ENCODE measurements at places on chromosomes 2 and 18. TPM values are rescaled to one million over a fixed set of nuclear protein-coding genes. Genes with fewer than 3 reads are reported as not detected.

DNA sequence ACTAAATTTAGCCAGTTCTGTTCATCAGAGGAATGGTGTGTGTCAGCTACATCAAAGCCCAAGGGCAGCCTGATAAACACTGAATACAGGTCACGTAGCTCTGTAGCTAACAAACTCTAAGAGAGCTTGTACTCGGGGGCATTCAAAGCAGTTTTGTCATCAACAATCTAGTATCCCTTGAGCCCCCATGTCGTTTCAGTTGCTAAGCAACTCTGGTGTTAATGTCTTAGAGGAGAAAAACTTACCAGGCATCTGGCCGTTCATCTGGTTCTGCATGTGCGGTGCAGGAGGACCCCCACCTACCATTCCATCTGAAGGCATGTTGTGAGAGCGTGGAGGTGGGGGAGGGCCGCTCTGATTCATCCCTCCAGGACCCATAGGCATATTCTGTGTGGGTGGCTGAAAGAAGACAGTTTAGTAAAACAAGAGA lies 33.1 kb downstream of the SS18 start:
- no peak for DNase-seq

DNA sequence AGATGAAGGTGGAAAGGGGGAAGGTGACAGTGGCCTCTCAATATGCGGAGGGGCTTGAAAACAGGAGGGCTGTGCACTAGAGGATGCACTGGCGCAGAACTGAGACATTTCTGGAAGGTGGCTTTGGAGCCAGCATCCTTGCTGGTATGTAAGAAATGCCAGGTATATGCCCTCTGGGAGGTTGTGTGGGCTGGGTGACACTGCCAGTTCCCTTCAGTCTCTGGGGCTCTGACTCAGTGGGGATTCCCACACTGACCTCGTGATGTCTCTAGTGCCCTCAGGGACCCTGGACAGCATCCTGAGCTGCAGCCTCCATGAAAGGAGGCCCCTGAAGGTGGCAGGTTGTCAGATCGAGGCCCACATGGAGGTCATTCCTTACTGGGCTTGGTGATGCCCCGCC lies 74.0 kb downstream of the AGAP1 start:
- no peak for DNase-seq

DNA sequence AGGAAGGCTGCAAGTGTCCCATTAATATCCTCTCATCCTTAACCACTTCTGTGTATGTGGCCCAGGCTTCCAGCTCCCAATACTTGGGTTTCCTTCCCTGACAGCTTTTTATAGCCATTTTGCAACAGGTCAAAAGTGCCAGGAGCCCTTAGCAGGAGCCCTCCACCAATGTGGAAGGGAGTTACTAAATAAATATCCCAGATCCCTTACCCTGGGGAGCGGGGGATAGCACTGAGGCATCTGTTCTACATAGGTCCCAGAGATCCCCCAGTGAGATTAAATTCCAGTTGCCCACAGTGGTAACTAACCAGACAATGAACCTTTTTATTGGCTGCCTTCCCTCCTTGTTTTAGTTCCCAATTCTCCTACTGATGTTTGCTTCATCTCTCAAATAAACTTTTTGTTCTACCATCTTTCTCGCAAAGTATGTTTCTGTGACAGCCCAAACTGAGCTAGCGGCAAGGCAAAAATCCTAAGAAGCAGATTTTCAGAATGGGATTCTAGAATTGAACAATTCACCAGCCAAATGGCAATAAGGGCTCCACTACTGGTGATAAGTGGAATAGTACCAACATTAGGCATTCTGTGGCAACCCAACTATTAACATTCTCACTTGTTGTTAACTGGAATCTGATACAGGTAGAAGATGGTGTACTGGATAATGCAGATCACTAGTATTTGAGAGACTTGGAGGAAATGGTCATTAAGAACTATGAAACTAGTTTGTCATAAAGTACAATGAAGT lies 83.9 kb upstream of the MAPRE2 start:
- no peak for DNase-seq

- DNase-seq = no peak
Observed at GRCh38 chr2:27965841-27966240, 75.3 kb downstream of the BABAM2 start.

The C2orf78 gene
- total RNA-seq = not detected

The ALKAL2 gene
- total RNA-seq = 18.2 TPM

- DNase-seq = no peak
Observed at GRCh38 chr18:50460716-50461115, 85.9 kb downstream of the SKA1 start.

The RAB17 gene
- total RNA-seq = 59.1 TPM

DNA sequence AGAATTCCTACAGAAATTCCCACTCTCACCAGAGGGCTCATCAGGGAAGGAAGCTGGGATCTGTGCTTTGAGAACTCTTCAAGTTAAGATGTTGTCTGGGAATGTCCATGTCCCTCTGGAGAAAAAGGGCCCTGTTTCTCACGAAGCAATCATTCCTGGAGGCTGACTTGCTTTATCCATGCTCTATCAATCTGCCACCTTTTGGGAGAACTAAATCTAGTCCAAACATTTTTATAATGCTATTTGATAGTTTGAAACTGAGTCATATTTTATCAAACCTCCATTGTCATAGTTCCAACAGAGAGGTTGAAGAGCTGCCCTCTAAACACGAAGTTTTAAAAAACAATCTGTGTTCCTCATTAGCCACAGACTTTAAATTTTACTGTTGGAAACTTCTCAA lies 219.2 kb downstream of the MTX2 start:
- no peak for DNase-seq

DNA sequence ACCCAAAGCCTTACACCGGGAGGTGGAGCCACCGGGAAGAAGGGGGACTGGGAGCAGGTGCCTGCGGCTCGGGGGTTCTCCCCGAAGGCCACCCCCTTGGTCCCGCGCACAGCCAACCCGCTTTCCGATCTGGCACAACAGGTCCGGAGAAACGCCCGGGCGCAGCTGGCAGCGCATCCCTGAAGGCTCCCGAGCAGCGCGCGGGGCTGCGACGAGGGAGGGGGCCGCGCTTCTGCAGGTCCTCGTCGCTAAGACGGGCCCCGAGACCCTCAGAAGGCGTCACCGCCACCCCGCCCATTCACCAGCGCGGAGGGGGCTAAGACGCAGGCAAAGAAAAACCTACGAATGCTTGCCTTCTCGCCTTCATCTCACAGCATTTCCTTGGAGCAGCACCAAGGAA lies 1.8 kb downstream of the CBLN2 start:
- no peak for DNase-seq

DNA sequence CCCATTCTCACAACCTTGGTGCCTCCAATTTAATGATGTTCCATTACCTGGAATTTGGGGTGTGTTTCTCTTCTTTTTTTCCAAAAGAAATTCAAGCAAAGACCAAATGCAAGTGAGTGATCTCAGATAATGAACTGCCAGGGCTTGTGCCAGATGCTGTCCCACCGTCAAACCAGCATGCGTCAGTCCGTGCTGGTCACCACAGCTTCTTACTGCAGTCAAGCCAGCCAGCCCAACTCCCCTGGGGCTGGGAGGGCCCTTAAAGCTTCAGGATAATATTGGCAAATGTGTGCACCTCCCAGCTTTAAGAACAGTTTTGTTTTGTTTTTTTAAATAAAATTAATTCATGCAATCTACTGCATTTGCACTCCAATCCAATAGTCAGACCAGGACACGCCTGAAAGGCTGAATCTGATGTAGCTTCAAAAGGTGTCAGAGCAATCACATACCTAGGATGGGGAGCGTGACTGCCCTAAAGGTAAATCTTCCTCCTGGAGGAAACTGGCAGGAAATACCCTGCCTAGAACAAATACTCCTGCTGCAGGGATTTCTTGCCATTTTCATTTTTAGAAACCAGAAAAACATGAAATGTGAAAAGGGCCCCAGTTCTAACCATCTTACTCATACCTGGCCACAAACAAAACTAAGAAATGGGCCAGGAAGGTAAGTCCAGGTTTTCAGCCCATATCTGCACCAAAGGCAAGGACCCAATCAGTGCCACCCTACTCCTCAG lies 26.8 kb upstream of the SP3 start:
- DNase-seq = no peak

- DNase-seq = no peak
Observed at GRCh38 chr2:223641082-223641481, 38.9 kb upstream of the SCG2 start.

GRCh38 chr18:79690071-79690470 lies 10.5 kb downstream of the CTDP1 start:
- no peak for DNase-seq

DNA sequence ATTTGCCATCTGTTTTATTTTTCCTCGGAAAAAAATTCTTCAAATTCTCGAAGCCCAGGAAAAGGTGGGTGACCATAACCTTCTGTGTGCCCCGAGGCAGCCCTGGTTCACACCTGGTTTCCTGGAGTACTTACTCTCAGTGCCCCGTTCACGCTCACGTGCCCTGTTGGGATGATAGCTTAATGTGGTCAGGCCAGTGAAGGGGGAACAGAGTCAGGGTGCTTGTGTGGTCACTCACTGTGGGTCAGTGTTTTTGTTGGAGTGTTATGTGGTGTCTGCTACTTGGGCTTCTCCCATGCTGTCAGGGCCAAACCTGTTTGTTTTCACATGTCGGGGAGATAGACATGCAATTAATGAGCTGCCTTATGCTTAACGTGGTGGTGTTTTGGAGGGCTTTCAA lies 78.1 kb downstream of the MAP4K4 start:
- no peak for DNase-seq

GRCh38 chr18:26205318-26205717 lies 20.9 kb upstream of the TAF4B start:
- no peak for DNase-seq

The SKOR2 gene
- total RNA-seq = not detected

DNA sequence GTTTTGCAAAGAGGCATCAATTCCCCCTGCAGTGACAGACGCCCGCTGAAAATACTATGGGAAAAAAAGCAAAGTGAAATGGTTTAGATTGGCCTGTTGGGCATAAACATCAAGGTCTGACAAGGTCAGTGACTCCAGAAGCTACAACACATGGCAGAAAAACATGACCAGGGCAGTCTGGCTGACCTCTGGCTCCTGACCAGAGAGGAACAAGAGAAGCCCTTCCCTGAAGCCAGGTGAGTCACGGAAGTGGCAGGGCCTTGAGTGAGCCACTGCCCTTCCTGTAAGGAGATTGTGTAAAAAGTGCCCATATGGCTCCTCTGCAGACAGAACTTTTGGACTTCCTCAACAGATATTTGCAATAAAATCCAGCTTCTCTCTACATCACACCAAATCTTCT lies 72.0 kb downstream of the DNER start:
- peak; percentile 14 for DNase-seq

The ATOH8 gene
- total RNA-seq = 11.2 TPM

The SPP2 gene
- total RNA-seq = not detected

GRCh38 chr2:71748227-71748626 lies 294.9 kb downstream of the DYSF start:
- DNase-seq = no peak

DNA sequence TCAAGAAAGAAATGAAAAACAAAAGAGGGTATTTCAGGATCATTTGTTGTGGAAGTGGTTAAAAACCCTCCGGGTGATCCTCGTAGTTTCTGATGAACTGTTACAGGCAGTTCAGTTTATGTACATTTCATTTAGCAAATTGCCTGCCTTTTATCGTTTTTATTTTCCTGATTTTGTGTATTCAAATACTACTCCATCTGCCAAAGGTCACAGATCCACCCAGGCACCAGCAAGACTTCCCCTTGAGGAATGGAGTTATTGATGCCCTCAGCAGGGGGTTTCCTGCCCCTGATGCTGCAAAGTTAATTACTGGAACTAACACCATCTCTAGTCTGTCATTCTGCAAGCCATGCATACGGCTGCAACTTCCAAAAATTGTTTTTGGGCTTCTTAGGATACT lies 641.9 kb downstream of the SLC4A3 start:
- no peak for DNase-seq

The MFF gene
- total RNA-seq = 80.8 TPM

DNA sequence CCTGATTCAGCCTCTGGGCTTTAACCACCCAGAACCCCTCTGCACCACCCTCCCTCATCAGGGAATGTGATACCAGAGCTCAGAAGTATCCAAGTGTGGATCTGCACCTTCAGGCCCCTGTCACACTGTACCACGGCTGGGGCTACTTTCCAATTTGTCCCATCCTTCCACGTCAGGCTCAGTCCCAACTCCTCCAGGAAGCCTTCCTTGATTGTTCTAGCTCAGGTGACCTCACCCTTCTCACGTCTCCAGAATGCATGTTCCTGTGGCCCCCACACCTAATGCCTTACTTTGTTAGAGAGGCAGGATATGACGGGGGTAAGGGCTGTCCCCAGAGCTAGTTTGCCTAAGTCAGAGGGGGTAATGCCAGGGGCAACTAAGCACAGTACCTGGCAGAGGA lies 134.3 kb downstream of the TFCP2L1 start:
- DNase-seq = peak; percentile 31

The CACNB4 gene
- total RNA-seq = 2.2 TPM

- no peak for DNase-seq
Observed at GRCh38 chr2:100629309-100629708, 66.5 kb downstream of the PDCL3 start.

DNA sequence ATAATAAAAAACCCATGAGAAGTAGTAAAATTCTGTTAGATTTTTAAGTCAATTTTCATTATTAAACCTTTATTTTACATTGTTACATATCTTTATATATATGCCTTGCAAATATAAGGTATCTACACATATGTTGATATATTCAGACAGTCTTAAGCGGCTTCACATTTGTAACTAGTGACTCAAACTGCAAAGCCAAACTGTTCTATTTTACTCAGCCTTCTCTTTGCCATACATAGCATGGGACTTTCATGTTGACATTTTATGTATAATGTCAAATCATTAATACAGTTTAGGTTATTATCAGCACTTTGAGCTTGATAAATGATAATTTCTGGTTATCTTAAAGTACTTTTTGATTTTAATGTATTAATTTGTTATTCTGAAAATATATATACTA lies 125.0 kb upstream of the WDSUB1 start:
- no peak for DNase-seq

The DCDC2C gene
- total RNA-seq = not detected

- DNase-seq = peak; percentile 73
Observed at GRCh38 chr18:48064978-48065600, 134.6 kb upstream of the SMAD2 start.

- no peak for DNase-seq
Observed at GRCh38 chr18:9925369-9925768, 11.6 kb downstream of the VAPA start.

The CFC1 gene
- not detected for total RNA-seq

The ALPG gene
- total RNA-seq = not detected

The TMEM182 gene
- 6.5 TPM for total RNA-seq

GRCh38 chr2:179021258-179021657 lies 28.7 kb downstream of the CCDC141 start:
- no peak for DNase-seq

The RGPD3 gene
- total RNA-seq = 0.19 TPM

The NLRC4 gene
- total RNA-seq = 2.3 TPM

GRCh38 chr2:201709747-201710146 lies 11.3 kb upstream of the MPP4 start:
- no peak for DNase-seq

GRCh38 chr18:5334456-5335075 lies 39.0 kb upstream of the ZBTB14 start:
- DNase-seq = no peak

- DNase-seq = no peak
Observed at GRCh38 chr18:5416112-5416511, 120.6 kb upstream of the ZBTB14 start.

- DNase-seq = no peak
Observed at GRCh38 chr18:55856229-55856628, 268.2 kb upstream of the TCF4 start.

- DNase-seq = no peak
Observed at GRCh38 chr2:135931776-135932443, 53.5 kb downstream of the DARS1 start.

The EHD3 gene
- 9.5 TPM for total RNA-seq
